ENCODE measurements at places on chromosomes 7 and 10.

DNA sequence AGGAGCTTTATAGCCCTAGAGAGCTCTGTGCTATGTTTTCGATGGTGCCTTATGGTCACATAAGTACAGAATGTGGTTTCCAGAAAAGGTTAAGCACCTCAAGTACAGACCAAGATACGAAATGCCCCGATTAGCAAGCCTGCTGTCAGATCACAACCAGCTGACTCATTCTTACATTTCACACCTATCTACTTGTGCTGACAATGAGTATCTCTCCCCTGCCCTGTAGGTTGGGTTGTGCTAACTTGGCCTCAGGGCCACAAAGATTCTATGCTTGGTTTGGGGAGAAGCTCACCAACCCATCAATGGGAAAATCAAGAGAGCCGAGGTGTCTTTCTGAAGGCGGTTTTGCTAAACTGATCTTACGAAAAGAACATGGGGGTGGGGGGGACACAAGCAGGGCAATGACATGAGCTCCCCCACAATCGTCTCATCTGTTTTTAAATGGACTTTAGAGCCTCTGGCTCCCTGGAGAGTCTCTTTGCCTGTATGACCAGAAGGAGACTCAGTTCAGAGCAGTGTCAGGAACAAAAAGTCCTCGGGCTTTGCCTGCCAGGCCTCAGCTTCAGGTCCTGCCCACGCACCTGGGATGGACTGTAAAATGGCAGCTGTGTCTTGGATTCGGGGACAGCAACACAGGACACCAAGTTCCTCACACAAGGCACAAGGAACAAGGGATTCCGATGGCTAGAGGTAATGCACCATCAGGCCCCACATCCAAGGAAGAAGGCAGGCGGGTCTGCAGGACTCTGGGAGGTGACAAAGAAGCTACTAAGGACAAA is 55.1 kb downstream of the FAM53B start:
- DNase-seq: no peak

DNA sequence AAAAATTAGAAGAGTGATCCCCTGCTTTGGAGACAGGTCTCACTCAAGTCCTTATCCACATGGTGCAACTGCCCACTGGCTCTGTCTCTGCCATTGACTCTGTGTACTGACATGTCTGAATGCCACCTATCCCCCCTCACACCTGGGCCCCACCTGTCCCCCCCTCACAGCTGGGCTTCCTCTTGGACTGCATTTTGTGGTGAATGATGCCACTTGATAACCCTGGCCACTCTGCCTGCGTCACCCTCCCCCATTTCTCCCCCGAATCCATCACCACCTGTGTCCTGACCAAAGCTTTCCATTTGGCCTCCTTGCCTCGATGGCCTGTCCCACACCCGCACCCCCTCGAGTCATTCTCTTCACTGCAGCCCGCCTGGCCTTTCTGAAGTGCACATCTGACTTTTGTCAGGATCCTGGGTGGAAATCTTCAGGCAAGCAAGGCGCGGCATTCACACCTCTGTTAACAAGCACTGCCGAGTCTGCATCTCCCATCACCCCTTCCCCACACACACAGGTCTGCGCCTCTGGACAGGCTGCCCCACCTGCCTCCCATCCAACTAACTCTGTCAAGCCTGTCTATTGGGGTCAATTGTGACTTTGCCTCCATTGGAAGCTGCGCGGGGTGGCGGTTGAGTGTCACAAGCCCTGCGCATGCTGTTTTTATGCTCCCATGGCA is 175.3 kb upstream of the KLF14 start:
- DNase-seq: peak; percentile 45

- no peak for DNase-seq
Measured at GRCh38 chr7:82172881-82173280, 270.7 kb downstream of the CACNA2D1 start.

DNA sequence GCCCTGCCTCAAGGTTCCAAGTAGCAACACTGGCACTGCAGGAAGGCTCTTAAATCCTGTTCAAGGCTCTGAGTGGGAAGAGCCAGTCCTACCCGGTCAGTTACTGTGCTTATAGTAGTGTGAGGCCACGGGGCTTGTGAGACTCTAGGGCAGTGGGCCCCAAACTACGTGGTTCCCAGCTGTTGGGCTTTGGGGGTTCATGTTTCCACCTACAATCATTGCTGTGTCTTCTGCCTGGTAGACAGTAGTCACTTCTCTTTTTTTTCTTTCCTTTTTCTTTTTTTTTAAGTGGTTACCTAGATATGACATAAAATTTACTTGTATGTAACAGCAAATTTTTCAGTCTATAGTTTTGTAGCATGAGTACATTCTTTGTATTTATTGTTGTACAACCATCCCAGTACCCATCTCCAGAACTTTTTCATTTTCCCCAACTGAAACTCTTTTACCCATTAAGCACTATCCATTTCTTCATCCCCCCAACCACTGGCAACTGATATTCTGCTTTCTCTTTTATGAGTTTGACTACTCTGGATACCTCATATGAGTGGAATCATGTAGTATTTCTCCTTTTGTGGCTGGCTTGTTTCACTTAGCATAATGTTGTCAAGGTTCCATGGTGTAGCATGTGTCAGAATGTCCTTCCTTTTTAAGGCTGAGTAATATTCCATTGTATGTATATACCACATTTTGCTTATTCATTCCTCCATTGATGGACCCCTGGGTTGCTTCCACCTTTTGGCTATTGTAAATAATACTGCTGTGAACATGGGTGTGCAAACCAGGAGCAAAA is 7.7 kb downstream of the UBTD1 start:
- DNase-seq: no peak

- no peak for DNase-seq
Measured at GRCh38 chr7:121285066-121285667, 43.6 kb upstream of the WNT16 start.

DNA sequence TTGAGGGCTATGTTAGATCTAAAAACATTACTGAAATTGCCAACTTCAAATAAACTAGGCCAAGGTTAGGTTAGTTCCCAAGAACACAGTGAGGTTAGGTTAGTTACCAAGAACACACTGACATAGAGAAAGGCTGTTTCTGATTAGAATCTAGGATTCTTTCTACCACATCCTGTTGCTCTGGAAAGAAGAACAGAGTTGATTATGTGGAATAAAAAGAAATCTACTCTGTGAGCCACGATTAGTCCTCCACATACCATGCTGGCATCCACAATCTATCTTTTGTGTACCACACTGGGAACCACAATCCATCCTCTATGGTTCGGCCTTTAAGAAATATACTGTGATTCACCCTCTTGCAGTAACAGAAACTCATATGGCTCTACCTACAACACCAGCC is 91.4 kb downstream of the LRRTM3 start:
- no peak for DNase-seq

DNA sequence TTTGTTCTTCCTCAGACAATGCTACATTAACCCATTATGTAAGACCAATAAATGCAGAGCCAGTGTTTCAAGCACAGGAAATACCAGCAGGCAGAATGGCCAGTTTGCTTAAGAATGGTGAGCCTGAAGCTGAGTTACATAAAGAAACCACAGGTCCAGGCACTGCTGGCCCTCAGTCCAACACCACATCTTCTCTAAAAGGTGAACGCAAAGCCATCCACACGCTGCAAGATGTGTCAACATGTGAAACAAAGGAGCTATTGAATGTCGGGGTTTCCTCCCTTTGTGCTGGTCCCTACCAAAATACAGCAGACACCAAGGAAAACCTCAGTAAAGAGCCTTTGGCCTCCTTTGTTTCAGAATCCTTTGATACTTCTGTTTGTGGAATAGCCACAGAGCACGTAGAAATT is 63.8 kb downstream of the TASOR2 start:
- no peak for DNase-seq

- peak; percentile 38 for DNase-seq
Measured at GRCh38 chr10:27568196-27569175, 64.4 kb downstream of the RAB18 start.

DNA sequence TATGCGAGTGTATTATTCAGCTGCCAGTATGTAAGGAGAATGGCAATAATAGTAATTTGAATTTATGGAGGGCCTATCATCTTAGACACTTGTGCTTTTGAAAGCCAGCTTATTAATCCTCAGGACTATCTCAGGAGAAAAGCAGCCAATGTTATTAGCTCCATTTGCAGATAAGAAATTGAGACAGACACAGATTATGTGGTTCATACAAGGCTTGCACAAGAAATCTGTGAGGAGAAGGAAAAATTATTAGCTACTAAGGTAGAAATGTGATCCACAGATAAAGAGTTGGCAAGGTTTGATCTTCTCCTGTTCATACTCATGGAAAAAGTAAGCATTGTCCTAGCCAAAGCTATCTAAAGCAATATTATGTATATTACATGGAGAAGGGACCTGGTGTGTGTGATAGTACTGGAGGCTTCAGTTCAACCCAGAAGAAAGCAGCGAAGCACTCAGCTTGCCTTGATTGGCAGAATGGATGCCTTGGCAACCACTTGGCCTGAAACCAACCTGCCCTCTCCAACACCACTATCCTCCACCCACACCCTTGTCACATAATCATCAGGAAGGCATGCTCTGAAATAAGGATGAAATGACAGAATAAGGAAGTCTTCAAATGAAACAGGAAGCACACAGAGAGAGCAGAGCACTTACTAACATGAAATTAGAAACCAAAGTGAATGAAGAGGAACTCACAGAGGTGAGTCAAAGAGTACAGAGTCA is 18.0 kb downstream of the MACC1 start:
- DNase-seq: peak; percentile 78

DNA sequence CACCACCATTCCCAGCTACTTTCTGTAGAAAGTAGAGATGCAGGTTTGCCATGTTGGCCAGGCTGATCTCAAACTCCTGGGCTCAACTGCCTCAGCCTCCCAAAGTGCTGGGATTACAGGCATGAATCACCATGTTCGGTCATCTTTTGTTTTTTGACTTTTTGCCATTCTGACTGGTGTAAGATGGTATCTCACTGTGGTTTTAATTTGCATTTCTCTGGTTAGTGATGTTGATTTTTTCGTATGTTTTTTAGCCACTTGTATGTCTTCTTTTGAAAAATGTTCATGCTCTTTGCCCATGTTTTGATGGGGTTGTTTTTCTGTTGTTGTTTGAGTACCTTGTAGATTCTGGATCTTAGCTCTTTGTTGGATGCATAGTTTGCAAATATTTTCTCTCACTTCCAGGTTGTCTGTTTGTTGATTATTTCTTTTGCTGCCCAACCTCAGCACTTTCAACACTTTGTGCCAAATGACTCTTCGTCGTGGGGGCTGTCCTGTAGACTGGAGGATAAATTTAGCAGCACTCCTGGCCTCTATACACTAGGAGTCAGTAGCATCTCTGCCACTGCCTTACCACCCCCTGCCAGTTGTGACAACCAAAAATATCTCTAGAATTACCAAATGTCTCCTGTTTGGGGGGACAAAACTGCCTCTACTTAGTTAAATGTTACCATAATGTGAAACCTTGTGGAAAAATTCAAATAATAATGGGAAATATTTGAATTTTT is 6.5 kb upstream of the CPED1 start:
- peak; percentile 88 for DNase-seq

GRCh38 chr10:51326174-51326573 is 251.9 kb downstream of the PRKG1 start:
- no peak for DNase-seq
